Neural crest cell (in vitro differentiated cells): ENCODE measurements at places on chromosomes 6 and 20. TPM values are rescaled to one million over a fixed set of nuclear protein-coding genes. Genes with fewer than 3 reads are reported as not detected.

DNA sequence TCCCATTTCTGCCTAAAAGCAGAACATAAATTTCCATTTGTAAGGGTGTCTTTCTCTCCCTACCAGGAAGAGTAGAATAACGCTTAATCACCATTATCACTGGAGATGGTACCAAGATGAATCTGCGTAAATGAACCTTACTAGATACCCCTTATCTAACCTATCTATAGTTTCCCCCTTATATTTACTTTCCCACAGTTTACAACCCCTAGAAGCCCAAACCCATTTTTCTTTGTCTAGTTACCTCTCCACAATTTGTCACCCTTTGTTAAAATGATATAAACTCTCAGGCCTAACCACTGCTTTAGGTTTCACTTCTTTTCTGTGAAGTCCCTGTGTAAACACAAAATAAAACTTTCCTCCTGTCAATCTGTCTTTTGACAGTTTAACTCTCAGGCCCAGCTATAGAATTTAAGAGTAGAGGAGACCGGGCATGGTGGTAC, 45.5 kb downstream of the PCNA start:
- DNase-seq: no peak

DNA sequence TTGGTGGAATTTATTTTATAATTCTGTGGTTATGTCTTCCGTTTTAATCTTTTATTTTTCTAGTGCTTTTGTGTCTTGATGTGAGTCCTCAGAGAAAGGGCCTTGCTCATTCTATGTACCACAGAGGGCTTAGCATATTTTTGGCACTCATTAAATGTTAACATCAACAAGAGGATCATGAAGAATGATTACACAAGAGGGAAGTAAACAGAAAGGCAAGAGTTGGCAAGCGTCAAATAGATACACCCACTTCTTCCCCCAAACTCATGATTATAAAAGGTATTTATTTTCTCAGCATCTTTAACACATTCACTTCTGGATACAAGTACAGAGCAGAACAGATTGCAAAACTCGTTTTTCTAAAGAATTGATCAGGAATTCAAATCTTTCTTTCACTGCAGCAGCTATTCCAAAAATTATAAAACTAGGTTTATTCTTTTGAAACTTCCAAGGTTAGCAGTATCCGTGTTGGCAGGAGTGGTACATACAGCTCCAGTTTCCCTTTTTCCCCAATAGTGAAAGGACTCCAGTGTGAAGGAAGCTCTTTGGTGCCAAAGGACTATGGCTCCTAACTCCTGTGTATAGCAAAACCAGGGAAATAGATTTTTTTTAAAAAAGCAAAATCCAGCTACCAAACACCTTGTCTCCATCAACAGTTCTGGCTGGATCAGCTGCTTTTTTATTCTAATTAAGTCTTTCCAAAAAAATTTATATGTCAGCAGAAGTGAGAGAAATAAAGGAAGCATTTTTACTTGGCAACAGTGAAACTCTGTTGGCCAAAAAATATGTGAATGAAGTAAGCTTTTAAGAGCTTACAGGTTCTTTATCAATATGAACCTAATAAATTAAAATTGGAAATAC, 221.9 kb downstream of the ADGRG6 start:
- no peak for DNase-seq

C2 gene
- 0.35 and 1.2 TPM in 2 replicates for total RNA-seq

DNA sequence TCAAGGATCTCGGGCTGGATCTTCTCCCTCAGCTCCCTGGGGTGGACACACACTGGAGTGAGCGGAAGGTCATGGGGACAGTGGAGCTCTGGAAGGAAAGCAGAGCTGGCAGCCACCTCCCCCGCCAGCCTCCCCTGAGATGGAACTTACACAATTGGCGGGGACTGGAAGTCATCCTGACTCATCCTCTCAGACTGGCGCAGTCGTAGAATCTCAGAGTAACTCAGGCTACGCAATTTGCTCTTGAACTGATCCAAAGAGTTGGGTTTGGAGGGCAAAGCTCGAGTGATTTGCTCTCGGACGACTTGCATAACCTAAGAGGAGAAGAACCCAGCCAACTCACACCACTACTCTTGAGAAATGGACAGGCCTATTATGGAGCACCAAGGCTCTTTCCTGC, 34.8 kb downstream of the ELMO2 start:
- DNase-seq: no peak
